Activated CD4-positive, alpha-beta T cell treated with anti-CD3 and anti-CD28 coated beads for 24 hours (primary cell): ENCODE measurements at places on chromosomes 13 and 19.

GRCh38 chr19:45023048-45023447 is 15.8 kb upstream of the CLASRP start:
- DNase-seq = no peak

- DNase-seq = no peak
These were observed 28.9 kb upstream of the CYSLTR2 start for GRCh38 chr13:48624858-48625257.

DNA sequence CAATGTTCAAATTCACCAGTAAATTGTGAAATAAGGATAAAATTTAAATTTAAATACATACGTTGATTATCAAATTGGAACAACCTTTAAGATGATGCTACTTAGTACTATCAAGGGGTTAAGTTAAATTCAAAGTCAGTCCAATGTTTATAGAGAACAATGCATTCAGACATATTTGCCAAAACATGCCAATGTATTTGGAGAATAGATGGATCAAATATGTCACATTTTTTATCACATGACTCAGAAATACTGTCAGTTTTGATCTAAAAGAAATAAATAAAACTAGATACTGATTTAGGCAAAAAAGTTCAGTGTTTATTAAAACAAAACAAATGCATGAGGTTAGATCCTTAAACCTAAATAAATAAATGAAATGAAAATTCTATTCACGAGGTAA is 281.2 kb downstream of the SLITRK5 start:
- no peak for DNase-seq

DNA sequence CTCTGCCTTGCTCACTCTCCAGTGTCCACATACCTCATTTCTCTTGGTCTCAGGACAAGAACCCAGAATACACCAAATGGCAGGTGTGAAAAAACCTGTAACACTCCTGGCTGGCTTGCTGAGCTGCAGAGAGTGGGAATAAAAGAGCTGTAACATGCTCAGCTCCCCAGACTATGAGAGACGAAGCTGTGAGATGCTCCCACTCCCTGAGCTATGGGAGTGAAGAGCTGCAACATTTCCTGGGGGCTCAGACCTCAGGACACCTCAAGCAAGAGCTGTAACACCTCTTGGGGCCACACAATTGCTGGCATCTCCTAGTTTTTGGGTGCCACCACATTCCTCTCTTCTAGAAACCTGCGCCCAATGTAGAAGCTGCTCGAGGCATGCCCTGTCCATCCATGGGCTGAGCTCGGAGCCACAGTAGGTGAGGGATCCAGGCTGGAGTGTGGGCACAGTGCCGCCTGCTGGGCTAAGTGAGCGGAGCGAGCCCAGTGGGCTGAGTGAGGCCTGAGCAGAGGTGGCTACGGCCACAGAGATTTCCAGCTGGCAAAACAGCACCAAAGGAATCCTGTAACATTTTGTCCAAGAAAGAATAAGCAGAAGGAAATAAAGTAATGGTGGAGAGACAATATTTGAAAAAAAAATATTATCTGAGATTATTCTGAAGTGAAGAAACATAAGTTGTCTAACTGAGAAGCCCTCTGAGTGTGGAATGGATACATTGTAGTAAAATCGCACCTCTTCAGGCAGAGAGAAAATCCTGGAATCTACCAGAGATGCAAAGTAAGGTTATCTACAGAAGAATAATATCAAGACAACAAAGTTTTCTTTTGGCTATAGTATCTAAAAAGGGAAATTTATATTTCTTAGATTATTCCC is 186.2 kb upstream of the PCDH9 start:
- DNase-seq = no peak

GRCh38 chr19:2594319-2594718 is 108.2 kb downstream of the GNG7 start:
- DNase-seq = no peak

- DNase-seq = no peak
These were observed 92.8 kb upstream of the RAP2A start for GRCh38 chr13:97341135-97341534.

DNA sequence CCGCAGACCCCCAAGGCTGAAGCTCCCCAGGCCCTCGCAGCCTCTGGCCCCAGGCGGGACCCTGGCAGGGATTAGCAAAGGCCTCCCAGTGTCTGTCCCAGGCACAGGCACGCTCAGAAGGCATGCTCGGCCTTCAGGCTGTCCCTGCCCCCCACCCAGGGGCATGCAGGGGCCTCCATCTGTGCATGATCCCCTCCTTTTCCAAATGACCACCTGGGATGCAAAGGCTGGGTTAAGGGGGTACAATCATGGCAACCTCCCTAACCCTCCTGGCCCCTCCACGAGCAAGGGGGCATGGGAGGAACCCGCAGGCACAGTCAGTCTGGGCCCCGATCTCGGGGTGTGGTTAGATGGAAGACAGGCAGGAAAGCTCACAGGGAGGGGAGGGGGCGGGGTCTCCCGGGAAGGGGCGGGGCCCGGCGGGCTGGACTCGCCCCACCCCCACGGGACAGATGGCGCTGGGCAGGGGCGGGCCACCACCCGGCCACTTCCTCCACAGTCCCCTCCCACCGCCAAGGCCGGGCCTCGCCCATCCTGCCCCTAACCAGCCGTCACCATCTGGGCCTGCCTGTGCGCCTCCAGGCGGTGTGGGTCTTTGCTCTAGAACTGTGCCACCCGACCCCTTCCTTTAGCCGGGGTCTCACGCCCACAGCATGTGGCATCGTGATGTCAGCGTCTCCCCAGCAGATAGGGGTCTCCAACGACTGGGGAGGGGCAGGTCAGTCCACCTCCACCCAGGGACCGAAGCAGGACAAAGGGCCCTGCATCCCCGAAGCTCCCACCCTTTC is 7.0 kb upstream of the REXO1 start:
- no peak for DNase-seq

GRCh38 chr19:42129399-42130253 is 2.6 kb downstream of the POU2F2 start:
- no peak for DNase-seq

DNA sequence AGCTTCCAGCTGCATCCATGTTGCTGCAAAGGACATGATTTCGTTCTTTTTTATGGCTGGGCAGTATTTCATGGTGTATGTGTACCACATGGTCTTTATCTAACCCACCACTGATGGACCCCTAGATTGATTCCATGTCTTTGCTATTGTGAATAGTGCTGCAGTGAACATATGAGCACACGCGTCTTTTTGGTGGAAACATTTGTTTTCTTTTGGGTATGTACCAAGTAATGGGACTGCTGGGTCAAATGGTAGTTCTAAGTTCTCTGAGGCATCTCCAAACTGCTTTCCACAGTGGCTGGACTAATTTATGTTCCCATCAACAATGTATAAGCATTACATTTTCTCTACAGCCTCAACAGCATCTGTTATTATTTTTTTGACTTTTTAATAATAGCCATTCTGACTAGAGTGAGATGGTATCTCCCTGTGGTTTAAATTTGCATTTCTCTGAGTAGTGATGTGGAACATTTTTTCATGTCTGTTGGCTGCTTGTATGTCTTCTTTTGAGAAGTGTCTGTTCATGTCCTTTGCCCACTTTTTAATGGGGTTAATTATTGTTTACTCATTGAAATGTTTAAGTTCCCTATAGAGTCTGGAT is 6.8 kb upstream of the UBE2L5 start:
- DNase-seq = no peak

GRCh38 chr19:18377026-18377425 is 8.9 kb upstream of the GDF15 start:
- DNase-seq = no peak

DNA sequence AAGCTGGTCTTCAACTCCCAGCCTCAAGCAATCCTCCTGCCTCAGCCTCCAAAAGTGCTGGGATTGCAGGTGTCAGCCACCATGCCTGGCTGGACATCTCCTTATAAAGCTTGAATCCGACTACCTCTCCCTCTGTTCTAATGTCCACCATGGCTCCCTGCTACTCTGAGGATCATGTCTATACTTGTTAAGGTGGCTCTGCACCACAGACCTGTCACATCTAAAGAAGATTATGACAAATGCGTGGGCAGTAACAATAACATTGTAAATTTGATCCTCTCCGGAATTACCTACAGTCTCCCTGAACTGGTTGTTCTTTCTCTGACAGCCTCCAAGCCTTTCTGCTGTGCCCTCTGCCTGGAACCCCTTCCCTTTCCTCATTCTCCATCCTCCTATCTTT is 1.8 kb downstream of the NXNL1 start:
- no peak for DNase-seq

DNA sequence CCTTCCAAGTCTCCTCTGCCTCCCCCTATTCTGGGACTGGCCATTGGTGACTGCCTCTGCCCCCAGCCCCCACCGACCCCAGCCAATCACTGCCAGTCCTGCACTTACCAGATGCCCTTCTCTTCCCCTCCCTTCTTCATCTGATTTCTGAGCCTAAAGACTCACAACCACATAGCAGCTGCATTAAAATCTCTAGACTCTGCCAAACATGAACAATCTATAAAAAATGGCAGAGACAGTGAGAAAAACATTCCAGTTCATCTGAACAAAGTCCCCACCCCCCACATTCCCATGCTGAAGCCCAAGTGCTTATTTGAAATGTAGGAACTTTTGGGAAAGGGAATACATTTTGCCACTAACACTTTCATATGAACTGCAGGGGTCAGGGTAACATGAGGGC is 60.8 kb downstream of the KCTD12 start:
- no peak for DNase-seq

- no peak for DNase-seq
These were observed 145.2 kb upstream of the VSTM2B start for GRCh38 chr19:29380581-29380980.

- DNase-seq = no peak
These were observed 2.6 kb downstream of the FGF9 start for GRCh38 chr13:21673539-21673788.

GRCh38 chr13:24341439-24341838 is 32.1 kb downstream of the C1QTNF9 start:
- no peak for DNase-seq

DNA sequence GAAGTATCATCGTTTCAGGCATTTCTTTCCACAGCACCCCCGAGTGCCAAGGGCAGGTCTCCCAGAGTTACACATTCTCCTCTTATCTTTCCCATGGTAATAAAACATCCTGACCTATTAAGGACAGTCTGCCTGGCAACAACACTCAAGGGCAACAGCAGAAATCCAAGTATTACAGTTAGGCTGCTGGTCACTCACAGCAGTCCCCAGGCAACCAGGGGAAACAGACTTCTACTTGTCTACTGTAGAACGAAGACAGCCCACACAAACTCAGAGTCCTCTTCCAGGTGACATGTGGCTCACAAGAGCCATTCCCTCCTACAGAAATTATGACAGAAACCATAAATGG is 24.3 kb downstream of the RCBTB1 start:
- DNase-seq = no peak

DNA sequence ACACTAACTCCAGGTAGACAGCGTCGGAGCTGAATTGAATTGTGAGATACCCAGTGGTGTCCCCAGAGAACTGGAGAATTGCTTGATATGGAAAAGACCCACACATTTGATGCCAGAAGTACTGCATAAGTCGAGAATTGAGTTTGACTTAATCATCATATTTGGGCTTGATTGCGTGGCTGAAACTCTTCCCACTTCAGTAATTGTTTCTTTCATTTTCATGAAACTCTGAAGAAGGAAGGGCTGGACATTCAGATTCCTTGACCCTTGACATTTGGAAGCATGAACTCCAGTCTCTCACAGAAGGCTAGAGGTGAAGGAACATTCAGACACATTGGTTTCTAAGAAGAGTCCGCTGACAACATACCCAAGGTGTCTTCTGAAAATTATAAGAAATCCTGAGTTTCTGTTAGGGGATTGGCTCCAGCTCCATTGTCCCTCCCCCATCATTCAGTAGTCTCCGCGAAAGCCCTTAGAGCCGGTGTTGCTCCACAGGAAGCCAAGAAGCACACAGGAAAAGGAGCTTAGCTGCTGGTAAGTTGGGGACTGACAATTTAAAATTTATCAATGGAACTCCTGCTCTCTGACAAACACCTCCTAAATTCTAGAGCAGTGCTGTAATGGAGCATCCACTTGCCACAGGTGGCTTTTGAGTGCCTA is at the start of gene FPR2:
Gene FPR2, plus strand, starts transcription at position 484 of the 660 bp plus-strand sequence. CDS start 7,479 bp downstream, outside the sequence.
- no peak for DNase-seq

GRCh38 chr13:31756346-31756745 is 17.0 kb downstream of the RXFP2 start:
- DNase-seq = no peak

DNA sequence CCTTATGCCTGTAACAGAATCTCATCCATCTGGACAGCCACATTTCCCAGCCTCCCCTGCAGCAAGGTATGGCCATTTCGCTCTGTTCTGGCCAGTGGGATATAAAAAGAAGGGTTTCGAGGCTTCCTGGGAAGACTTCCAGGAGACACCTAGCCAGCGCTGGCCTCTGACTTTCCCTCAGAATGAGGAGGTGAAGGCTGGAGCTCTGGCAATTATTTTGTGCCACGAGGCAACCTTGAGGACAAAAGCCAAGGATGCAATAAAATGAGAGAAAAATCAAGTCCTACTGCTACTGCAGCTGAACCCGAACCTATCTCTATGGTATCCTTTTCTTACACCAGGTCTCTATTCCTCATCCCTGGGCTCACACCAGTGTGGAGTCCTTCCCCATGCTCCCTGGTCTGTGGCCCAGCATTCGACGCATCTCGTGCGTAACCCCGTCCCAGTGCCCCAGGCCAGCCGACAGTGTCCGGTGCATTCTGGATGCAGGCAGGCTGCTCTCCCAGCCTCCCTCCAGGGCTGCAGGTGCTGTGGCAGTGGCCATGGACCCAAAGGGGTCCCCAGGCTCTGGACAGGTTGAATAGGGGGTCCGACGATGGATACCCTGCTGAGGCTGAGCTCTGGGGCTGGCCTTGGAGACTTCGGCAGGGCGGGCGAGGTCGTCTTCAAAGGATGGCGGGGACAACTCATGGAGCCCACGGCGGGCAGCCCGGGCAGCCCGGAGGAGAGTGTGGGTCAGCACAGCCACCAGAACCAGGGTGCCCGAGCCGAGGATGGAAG is 12.2 kb downstream of the TMEM221 start:
- no peak for DNase-seq

GRCh38 chr19:4374498-4375163 is 25.7 kb downstream of the SH3GL1 start:
- no peak for DNase-seq

GRCh38 chr19:49216071-49216470 is 58.5 kb downstream of the TRPM4 start:
- no peak for DNase-seq

GRCh38 chr13:97723655-97724054 is 229.8 kb upstream of the IPO5 start:
- DNase-seq = no peak

- no peak for DNase-seq
These were observed 12.3 kb upstream of the MCF2L start for GRCh38 chr13:112956571-112957294.

- no peak for DNase-seq
These were observed 940.4 kb upstream of the SLC10A2 start for GRCh38 chr13:104006625-104007075.
